ENCODE measurements at places on chromosomes 11 and 22. TPM values are rescaled to one million over a fixed set of nuclear protein-coding genes. Genes with fewer than 3 reads are reported as not detected.

The PDGFD gene
- total RNA-seq, result 0.19 TPM

The CATSPER1 gene
- total RNA-seq, result 0.61 TPM

The SNX32 gene
- total RNA-seq, result 0.85 TPM

The DRD2 gene
- total RNA-seq, result 1.5 TPM

The RASSF10 gene
- total RNA-seq, result 6.0 TPM

The OR4D10 gene
- not detected for total RNA-seq

The PANX1 gene
- total RNA-seq, result 29.7 TPM

The SEC14L2 gene
- total RNA-seq, result 266 TPM

The POU2AF3 gene
- total RNA-seq, result 0.33 TPM

DNA sequence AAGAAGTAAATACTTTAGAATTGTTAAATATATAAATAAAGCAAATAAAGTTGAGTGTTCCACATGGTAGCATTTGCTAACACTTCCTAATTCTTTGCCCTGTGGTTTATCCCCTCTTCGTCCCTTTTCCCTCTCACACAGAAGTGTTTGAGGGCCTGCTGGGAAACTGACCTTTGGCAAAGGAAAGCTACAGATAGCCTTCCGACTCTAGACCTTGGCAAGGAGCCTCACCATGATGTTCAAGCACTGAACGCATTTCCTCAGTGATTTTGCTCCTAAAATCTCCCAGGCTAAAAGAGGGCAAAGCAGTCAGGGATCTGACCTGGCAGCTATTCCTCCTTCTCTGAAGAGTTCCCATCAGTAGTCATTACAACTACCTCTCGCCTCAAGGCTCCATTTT lies 52.5 kb upstream of the HORMAD2 start:
- no peak for DNase-seq

GRCh38 chr11:12216671-12217374 lies 106.4 kb downstream of the MICAL2 start:
- DNase-seq, result no peak

- peak; percentile 15 for DNase-seq
Measured at GRCh38 chr11:15826826-15827225, 529.5 kb downstream of the SOX6 start.

- DNase-seq, result no peak
Measured at GRCh38 chr11:6413791-6414201, 5.1 kb downstream of the APBB1 start.

DNA sequence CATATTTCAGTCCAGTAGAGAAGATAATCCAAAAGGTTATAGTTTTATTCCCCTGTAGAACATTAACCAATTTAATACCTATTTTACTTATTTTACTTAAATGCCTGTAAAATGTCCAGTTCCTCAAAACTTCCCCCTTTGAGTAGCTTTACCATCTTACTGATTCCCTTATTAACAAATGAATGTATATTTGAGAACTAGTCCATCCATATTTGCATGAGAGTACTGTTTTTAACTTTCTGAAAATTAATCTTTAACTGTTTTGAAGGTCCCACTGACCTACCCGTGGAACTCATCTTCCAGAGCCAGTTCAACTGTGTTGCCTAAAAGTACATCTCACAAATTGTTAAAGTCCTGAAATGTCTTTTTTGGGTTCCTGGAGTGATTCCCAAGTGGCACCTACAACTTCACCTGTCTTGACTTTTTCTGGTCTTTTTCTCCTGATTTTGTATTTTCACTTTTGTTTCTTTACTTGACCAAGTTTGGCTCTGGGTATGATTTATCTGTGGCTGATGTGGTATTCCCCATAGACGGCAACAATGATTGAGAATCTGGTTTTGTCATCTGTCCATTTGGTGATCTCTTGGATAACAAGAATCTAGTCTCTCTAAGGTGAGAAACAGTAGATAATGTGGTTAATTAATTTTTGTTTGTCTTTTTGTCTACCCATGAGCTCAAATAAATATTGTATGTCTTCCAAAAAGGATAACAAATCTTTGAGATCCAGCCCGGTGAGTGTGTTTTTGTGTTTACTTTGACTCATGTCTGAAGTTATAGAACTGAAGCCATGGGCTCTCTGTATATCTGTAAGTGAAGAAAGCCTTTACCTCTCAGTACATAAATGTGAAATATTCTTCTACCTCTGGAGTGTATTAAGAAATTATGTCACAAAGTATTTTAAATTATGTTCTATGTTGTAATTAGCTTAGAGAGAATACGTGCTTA lies 174.2 kb downstream of the ETS1 start:
- no peak for DNase-seq

GRCh38 chr11:7668911-7669310 lies 4.4 kb downstream of the CYB5R2 start:
- DNase-seq, result peak; percentile 95

DNA sequence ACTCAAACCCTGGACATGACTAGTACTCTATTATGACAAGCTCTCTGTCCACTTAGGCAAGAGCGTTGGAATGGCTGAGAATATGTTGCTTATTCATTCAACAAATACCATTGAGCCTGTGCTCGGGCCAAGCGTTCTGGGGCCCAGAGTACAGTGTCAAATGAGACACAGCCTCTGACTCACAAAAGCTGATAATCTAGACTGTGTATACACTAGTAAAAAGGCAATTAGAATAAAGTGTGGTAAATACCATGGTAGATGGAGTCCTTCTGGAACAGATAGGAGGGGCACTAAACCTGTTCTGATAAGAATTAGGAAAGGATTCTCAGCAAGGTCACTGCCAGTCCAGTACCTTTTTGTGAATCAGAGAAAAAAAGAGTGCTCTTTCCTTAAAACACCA lies 24.7 kb downstream of the KCNE3 start:
- no peak for DNase-seq

DNA sequence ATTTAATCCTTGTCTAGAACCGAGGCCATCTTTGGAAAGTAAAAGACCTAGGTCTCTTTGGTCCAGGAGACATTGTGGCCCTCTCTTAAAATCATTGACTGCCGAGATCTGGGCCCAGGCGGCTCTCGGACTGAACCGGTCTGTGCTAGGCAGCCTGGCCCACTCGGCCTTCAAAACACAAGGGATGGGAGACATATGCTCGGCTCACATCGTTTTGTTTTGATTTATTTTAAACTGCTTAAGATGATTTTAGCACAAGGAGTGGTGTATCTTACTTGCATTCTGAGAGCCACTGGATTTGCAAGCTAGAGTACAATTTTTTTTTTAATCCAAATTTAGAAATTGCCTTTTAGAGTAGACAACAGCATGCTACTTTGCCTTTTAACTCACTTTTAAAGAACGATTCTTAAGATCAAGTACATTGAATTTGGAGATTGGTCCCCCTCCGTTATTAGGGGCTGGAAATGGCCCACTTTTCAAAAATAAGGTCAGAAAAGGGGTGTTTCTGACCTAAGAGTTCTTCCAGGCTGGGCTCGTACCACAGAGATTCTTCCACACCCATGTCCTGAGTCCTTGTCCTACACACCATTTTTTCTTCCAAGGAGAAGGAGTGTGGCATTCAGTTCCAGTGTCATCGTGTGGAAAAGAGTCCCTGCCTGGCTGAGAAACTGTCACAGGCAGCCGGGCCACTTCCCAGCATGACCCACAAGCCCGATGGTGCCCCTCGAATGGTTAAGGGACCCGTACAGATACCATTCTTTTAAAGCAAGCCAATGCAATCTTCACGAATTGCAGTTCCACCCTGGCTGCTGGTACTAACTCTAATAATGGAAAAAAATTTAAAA lies 80.5 kb upstream of the WNT7B start:
- peak; percentile 54 for DNase-seq

DNA sequence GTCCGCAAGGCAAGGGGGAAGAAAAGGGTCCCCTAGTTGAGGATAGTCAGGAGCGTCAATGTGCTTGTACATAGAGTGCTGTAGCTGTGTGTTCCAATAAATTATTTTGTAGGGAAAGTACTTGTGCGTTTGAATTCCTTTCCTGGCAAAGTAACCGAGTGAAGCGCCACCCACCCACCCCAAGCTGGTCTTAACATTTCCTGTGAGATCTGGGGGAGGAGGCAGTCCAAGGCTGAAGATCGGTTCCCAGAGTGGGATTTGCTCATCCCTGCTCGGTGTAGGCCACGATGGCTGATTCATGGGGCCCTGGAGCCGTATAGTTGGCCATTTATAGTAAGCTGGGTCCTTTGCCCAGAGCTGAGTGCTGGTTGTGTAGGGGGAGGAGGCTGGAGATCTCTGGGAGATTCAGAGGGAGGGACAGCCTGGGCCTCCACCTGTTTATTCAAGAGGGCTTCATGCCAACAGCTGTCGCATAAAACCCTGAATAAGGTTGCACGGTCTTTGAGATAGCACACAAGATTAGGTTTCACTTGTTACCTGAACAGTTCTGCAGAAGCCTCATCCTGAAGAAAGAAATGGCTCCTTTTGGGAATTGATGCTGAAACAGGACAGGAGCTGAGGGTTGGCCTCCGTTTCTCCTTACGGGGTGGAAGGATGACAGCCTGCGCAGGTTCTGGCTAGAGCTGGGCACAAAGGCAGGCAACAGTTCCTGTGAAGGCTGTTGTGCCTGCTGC lies 2.4 kb downstream of the ATF4 start:
- DNase-seq, result peak; percentile 47

- DNase-seq, result no peak
Measured at GRCh38 chr22:27131346-27131745, 474.0 kb downstream of the MIAT start.

GRCh38 chr11:112464949-112465348 lies 204.3 kb upstream of the PLET1 start:
- DNase-seq, result no peak

GRCh38 chr11:19719960-19720359 lies 7.3 kb downstream of the NAV2 start:
- no peak for DNase-seq

GRCh38 chr11:10590218-10590915 lies 21.9 kb upstream of the LYVE1 start:
- DNase-seq, result no peak

GRCh38 chr11:107493117-107493516 lies 35.5 kb upstream of the CWF19L2 start:
- DNase-seq, result peak; percentile 80

DNA sequence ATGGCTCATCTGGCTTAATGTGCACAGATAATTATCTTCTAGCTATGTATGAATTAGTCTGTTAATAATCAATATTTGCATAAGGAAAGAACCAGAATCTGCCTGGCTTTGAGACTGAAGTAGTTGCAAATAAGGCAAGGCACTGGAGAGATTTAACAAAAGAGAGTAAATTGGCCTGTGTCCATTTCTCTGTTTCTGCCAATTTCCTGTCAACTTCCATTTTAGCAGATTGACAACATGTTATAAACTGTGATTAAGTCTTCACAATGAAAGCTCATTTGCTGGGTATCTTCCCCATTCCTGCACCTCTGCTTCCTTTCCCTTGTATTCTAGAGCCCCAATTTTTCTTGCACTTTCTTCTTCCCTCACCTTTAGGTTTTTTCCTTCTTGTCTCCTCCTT lies 5.3 kb upstream of the TMEM123 start:
- no peak for DNase-seq

All from mammary epithelial cell (primary cell).